ENCODE measurements at places on chromosomes 4 and X.
A peak's percentile ranks its signal among the peaks of the same experiment; 100 is the strongest.

DNA sequence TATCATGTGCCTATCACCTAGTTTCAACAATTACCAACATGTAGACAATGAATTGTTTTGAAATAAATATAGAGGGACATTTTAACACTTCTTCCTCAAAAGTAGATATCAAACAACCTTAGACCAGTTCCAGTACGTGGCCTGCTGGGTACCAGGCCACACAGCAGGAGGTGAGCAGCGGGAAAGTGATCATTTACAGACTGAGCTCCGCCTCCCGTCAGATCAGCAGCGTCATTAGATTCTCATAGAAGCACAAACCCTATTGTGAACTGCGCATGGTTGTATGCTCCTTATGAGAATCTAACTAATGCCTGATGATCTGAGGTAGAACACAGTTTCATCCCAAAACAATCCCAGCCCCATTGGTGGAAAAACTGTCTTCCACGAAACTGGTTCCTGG lies 6.5 kb downstream of the BBS7 start:
- DNase-seq, result no peak

- no peak for DNase-seq
Observed at GRCh38 chr4:2925496-2925895, 37.7 kb downstream of the NOP14 start.

DNA sequence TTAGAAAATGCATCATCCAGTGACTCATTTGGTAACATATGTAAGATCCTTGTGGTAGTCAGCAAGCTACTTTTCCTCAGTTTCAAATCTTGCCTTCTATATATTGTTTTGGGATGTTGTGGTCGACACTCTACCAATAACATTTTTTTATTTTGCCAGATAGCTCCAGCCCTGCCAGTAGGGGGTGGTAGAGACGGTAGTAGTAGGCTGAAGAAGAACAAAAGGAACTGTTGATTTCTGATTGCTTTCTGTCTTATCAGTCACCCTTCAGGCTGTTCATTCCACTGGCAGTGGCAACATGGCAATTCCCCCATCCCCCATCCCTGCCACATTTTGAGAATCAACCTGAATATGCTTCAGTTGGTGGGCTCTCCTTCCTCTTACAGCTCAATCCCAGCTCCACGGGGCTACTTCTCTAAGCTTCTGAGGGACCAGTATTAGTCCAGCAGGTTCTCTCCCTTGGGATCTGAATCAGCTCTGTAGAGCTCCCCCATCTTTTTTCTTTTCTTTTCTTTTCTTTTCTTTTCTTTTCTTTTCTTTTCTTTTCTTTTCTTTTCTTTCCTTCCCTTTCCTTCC lies 171.5 kb upstream of the VEGFC start:
- no peak for DNase-seq

DNA sequence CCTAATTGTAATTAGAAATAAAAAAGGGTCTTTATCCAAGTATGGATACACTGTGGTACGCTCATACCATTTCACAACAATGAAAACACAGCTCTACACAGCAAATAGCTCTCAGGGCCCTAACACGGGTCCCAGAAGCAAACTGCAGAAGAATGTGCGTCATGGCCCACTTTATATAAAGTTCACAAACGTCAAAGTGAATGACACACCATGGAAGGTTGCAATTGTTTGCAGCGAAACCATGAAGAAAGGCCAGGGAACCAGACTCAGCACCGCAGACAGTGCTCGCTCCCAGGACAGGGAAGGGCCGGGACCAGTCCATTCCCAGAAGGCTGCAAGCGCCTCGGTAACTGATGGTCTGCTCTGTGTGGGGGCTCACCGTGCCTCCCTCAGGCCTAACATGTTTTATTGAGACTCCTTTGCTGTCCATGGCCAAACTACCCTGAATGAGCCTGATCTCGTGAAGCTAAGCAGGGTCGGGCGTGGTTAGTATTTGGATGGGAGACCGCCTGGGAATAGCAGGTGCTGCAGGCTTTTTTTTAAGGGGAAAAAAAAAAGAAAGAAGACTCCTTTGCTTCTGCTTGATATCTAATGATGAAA lies 47.8 kb downstream of the ACOX3 start:
- peak; percentile 21 for DNase-seq

- no peak for DNase-seq
Observed at GRCh38 chr4:7333801-7334421, 100.8 kb downstream of the PSAPL1 start.

GRCh38 chr4:111666826-111667360 lies 478.4 kb upstream of the FAM241A start:
- no peak for DNase-seq

DNA sequence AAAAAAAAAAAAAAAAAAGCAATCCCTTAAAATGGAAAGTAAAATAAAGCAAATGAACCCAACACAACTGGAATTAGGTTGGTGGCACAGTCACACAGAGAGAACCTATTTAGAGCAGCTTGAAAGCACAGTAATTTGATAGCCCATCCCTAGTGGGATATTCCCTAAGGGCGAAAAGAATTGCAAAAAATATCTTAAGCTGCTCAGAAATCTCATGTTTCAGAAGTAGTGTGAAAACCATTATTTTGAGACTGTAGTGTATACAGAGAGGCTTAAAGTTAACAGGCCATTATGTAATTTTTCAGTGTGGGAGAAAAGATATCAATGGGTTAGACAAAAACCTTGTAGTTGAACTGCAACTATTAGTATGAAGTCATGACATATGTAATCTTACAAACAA lies 40.0 kb upstream of the DHX15 start:
- DNase-seq, result no peak

DNA sequence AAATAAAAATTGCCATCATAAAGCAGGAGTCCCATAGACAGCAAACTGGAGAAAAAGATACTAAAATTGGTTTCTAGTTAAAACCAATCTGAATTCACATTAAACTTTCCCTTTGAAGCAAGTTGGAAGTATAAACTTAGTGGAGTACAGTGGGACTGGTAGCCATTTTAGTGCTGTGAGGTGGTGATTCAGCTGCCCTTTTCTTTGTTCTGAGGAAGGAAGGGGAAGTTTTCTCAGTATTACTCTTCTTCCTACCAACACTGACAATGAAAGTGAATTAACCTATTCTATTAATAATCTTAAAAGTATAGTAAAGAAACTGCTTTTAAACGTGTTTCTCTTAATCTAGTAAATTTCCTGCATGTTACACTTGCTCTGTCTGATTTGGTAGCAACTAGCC lies 36.7 kb downstream of the SLC9A6 start:
- no peak for DNase-seq

DNA sequence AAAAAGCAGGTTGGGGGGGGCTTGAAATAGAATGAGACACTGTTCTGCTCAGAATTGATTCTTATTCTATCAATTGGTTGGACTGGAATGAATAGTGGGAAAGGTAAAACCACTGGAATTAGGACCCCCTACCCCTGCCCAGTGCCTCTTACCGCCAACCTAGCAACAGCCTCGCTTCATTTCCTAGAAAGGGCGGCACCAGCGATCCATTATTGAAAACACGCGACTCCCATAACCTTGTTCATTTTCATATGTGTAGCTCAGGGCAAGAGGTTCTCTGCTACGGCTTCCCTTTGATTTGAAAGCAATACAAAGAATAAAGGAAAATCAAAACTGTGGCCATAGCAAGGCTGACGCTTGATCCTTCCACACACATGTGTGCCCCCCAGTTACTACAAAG lies 33.7 kb downstream of the IDS start:
- no peak for DNase-seq

DNA sequence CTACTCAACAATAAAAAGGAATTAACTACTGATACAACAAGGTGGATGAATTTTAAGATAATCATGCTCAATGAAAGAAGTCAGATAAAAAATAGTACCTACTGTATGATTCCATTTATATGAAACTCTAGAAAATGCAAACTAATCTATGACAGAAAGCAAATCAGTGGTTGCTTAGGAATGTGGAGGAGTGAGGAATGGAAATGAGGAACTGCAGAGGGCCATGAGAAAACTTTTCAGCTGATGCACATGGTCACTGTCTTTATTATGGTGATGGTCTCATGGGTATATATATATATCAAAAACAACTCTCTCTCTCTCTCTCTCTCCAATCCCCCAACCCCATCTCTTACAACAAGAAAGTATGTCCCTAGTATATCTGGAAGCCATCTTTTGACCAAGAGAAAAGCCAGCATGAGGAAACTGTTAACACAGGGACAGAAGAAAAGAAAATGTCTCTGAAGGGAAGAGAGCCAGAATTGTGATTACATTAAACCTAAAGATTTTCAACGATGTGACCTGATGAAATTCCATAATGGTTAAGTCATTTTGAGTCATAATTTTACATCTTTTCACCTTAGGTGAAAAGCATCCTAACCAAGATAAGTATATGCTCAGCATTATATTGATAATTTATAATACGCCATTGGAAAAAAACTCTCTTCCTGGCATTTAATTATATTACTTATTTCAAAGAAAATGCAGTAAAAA lies 8.5 kb upstream of the NFKB1 start:
- no peak for DNase-seq

GRCh38 chrX:1336331-1336943 lies at the start of gene IL3RA:
Gene IL3RA, plus strand, starts transcription at chrX:1336785. Its CDS starts 4,981 bp downstream, at chrX:1341766.
- DNase-seq, result peak; percentile 30

- no peak for DNase-seq
Observed at GRCh38 chr4:21203416-21203815, 503.2 kb downstream of the PACRGL start.

DNA sequence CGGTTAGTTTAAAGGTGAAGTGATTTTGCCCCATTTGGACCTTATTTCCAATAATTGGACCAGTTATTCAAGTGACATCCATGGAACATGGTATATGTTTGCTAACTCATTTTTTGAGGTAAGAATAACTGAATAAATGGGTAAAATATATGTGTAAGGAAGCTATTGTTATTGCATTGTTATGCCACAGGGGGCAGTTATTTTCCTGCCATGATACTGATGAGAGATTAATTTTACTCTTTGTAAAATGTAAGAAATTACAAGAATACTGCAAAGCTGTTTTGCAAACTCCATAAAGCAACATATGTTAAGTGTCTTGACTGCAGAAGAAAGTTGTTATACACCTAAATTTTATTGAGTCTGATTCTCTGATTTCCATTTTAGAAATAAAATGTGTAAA lies 114.0 kb downstream of the IL1RAPL1 start:
- no peak for DNase-seq

DNA sequence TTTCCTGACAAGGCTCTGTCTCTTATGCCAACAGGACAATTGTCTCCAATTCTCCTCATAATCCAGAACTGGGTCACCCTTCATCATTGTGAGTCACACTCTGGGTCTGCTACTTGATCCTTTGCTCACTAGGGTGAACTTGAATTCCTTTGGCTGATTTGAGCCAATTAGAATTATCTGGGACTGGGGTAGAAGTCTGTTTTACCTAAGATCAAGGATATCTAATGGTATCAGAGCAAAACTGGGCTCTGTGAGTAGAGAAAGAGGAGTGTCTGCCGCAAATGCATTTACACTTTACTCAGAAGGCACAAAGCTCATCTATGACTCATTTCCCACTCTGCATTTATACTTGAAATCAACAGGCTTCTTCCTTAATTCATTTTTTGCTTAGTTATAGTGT lies 72.6 kb downstream of the PITX2 start:
- no peak for DNase-seq

GRCh38 chrX:19804151-19804550 lies 83.2 kb downstream of the SH3KBP1 start:
- no peak for DNase-seq

DNA sequence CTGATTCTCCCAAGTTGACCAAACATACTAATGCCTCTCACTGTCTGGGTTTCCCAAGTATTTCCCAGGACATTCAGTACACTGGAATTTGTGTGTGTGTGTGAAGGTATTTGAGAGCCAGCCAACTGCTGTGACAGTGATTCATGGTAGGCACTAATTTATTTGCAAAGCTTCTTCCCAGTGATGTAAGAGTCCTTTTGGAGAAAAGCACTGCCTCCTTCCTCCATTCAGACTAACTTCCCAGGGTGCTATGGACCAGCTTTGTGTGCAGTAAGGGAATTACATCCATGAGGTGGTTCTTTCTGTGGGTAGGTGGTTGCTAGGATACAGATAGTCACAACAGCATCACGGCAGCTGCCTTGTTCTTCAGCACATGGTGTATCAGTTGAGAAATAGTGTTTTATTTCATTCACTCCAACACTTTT lies 8.7 kb downstream of the EGF start:
- no peak for DNase-seq

- no peak for DNase-seq
Observed at GRCh38 chr4:47315346-47315745, 148.2 kb downstream of the COMMD8 start.

DNA sequence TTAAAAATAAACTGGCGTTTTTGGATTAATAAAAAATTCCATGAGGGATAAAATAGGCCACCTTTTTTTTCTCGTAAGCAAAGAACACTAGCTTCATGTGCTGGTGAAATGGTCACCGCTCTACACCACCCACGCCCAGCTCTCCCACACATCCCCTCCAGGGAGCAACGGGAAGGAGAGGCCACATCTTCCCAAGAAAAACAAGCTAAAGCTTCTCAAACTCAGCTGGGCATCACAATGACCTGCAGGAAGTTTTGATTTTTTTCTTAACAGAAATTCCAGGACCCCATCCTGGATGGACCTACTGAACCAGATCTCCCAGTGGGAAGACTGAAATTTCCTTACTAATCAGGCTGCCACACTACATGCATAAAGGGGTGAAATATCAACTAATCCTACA lies 9.8 kb downstream of the TSPAN5 start:
- no peak for DNase-seq

GRCh38 chr4:185734214-185734613 lies 77.8 kb downstream of the SORBS2 start:
- DNase-seq, result no peak

GRCh38 chr4:20203508-20203907 lies 48.2 kb upstream of the SLIT2 start:
- DNase-seq, result no peak

DNA sequence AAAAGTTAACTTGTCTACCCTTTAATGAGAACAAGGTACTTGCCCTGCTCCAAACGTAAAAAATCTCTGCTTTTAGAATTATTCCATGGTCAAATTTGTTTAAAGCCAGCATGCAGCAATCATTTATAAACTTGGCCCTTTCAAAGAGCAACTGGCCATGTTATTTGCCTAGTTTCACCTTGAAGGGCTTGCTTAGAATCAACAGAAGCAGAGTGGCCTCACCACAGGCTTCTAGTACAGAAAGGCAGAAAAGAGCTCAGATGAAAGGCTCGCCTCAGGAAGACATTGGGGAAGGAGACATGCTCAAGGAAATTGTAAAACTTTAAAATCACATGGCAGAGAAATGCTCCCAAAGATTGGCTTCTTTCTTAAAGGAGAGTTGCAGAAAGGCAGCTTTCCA lies 53.8 kb upstream of the USP26 start:
- DNase-seq, result no peak

GRCh38 chrX:38008658-38009057 lies 2.3 kb downstream of the SYTL5 start:
- DNase-seq, result no peak

DNA sequence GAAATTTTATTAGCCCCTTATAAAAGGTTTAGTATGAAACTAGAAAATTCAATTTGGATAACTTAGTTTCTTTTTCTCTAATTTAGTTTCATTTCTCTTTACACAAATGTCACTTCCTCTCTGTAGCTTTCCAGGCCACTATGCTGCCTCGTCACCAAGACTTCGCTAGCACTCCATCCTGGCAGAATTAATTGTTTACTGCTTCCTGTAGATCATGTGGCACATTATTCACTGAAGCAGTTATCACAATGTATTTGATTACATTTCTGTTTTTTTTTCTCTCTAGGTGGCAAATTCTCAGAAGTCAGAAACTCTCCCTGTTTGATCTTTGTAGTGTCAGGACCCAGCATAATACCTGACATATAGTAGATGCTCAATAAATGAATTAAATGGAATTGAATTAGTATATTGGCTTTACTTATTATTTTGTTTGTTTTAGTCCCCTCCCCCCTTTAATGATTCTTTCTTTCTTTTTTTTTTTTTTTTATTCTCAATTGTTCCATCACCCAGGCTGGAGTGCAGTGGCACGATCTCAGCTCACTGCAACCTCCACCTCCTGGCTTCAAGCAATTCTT lies 9.3 kb upstream of the SAT1 start:
- DNase-seq, result no peak
